Natural killer cell (primary cell): ENCODE measurements at places on chromosomes 3 and 15. TPM values are rescaled to one million over a fixed set of nuclear protein-coding genes. Genes with fewer than 3 reads are reported as not detected.

RAD51 gene
- 5.0 TPM for total RNA-seq

WDR93 gene
- total RNA-seq, result 0.38 TPM

CRYGS gene
- 2.1 TPM for total RNA-seq

PRSS50 gene
- 0.16 TPM for total RNA-seq

NR2E3 gene
- not detected for total RNA-seq

PLSCR2 gene
- total RNA-seq, result 0.38 TPM

SMAD6 gene
- total RNA-seq, result 0.07 TPM

TMCO5A gene
- total RNA-seq, result not detected

FSD2 gene
- not detected for total RNA-seq
